ENCODE measurements at places on chromosomes 5 and 9.

- no peak for DNase-seq
Observed at GRCh38 chr5:132300577-132301343, 6.6 kb downstream of the SLC22A4 start.

- DNase-seq, result no peak
Observed at GRCh38 chr5:31918739-31919138, 255.4 kb downstream of the GOLPH3 start.

DNA sequence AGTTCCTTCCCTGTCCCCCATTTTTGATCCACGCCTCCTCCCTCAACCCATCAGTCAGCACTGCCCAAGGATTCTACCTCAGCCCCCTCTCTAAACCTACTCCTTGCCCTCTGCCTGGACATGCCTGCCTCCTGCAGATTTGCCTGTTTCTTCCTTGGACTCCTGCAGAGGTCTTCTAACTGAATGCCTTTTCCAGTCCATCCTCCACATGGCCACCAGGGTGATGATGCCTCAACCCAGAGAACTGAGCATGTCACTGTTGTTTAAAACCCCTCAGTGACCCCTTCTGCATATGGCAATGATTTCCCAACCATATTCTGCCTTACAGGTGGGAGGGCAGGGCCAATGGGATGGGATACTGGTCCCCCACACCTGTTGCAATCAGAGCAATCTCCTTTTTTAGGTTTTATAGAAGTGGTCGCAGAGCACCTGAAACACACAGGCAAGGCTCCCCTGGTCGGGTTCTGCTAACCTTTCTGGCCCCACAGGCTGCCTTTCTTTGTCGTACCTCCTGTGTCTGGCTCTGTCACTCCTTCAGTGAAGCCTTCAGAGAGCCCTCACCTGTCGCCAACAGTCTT, 9.3 kb downstream of the PHYKPL start:
- DNase-seq, result no peak

GRCh38 chr5:142015781-142016533, 3.1 kb upstream of the GNPDA1 start:
- DNase-seq, result peak; percentile 68

GRCh38 chr9:20065046-20065445, 276.2 kb upstream of the SLC24A2 start:
- DNase-seq, result no peak

DNA sequence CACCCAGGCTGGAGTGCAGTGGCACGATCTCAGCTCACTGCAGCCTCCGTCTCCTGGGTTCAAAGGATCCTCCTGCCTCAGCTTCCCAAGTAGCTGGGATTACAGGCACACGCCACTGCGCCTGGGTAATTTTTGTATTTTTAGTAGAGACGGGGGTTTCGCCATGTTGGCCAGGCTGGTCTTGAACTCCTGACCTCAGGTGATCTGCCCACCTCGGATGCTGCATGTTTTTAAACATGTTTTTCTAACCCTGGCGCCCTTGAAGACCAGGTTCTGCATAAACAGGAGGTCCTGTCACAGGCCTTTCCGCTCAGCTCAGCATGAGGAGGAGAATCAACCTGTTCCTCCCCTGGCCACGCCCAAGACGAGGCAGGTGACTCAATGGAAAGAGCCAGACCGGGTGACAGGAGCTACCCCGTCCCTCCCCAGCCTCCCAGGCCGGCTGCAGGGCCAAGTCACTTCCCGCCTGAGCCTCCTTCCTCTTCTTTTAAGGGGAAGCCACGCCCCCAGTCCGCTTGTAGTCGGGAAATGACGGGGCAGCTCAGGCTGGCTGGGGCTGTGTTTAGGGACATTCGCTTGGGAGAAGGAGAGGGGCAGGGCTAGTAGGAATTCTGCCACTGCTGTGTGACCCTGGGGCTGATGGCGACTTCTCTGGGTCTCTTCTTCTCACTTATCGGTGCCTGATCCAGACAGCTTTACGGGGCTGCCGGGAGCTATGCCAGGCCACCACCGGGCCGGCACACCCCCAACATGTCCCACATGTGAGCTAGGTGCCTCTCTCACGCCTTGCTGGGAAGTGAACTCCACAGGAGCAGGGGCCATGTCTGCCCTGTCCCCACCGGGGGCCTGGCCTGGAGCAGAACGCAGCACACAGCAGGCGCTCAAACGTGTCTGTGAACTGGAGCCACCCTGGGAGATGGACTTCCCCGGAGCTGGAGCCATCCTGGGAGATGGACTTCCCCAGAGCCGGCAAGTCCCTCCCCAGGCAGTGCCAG, 6.1 kb downstream of the NOTCH1 start:
- peak; percentile 98 for DNase-seq

GRCh38 chr9:80811656-80812055, 877.7 kb downstream of the TLE1 start:
- no peak for DNase-seq

- DNase-seq, result no peak
Observed at GRCh38 chr5:175688352-175689146, 30.7 kb downstream of the HRH2 start.

Measured in activated CD4-positive, alpha-beta T cell treated with anti-CD3 and anti-CD28 coated beads for 48 hours (primary cell).